NCI-H1092 (cell line): ENCODE measurements at places on chromosomes 6 and 20.

GRCh38 chr20:1631309-1632151 lies 11.7 kb upstream of the SIRPB1 start:
- DNase-seq, result no peak

DNA sequence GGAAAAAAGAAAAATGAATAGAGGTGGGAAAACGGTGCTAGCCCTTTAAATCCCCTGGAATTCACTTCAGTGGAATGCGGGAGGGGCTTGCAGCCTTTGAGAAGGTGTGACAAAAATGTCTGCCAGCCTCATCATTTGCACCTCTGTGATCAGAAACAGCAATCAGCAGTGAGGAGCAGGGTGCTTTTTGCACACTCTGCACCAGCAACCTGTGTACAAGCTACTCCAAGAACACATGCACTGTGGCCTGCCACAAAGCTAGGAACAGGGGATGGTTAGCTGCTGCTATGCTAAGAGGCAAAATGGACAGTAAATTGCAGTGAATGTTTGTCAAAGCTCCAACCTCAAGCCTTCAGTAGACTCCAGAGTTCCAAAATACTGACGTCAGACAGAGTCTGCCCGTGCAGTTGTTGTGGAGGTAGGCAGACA lies 29.7 kb downstream of the GINS1 start:
- no peak for DNase-seq

GRCh38 chr6:42771741-42772100 lies 10.1 kb upstream of the BICRAL start:
- DNase-seq, result no peak

DNA sequence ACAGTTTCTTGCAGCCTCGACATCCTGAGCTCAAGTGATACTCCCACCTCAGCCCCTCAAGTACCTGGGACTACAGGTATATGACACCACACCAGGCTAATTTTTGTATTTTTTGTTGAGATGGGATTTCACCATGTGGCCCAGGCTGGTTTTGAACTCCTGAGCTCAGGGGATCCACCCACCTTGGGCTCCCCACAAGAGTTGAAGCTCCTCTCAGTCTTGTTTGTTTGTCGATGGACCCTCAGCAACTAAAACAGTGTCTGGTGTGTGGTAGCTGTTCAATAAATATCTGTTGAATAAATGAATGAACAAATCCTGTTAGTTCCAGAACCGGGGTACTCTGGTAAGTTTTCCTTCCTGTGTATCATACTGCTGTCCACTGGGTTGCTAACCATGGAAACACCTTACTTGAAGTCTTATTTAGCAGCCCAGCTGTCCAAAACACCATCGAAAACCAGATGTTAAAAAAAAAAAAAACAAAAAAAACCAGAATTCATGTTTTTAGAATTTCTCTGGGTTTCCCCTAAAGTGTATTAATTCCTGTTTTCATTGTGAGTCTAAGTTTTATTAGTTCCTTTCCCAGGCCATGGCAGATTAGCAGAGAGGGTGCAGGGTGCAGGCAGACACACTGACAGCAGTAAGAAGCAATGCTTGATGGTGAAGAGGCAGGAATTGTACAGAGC lies 7.8 kb upstream of the EZR start:
- DNase-seq, result no peak

- DNase-seq, result no peak
Measured at GRCh38 chr6:7798751-7799150, 72.9 kb downstream of the BMP6 start.

- peak; percentile 44 for DNase-seq
Measured at GRCh38 chr6:53718597-53719460, 53.3 kb upstream of the KLHL31 start.

- no peak for DNase-seq
Measured at GRCh38 chr20:24501764-24502556, 32.5 kb downstream of the SYNDIG1 start.

GRCh38 chr6:42387336-42387735 lies 64.4 kb downstream of the TRERF1 start:
- no peak for DNase-seq

- peak; percentile 61 for DNase-seq
Measured at GRCh38 chr20:20492521-20493332, 124.8 kb downstream of the INSM1 start.

GRCh38 chr6:55696501-55696900 lies 117.5 kb upstream of the HMGCLL1 start:
- DNase-seq, result no peak

DNA sequence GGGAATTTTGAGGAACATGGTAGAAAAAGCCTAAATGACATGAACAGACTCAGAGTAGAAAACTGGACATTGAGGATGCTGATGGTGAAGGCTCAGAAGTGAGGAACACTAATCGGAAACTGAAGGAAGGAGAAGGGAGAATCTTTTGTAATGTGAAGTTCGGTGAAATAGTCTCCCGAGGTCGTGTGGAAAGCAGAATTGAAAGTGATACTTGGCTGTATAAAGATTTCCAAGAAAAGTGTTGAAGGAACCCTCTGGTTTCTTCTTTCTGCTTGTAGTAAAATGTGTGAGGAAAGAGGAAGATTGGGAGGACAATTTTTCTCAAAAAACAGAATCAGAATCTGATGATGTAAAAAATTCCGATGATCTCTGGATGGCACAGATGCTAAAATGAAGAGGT lies 115.4 kb downstream of the LAMP5 start:
- no peak for DNase-seq

- DNase-seq, result no peak
Measured at GRCh38 chr6:23940466-23940865, 185.5 kb upstream of the NRSN1 start.

DNA sequence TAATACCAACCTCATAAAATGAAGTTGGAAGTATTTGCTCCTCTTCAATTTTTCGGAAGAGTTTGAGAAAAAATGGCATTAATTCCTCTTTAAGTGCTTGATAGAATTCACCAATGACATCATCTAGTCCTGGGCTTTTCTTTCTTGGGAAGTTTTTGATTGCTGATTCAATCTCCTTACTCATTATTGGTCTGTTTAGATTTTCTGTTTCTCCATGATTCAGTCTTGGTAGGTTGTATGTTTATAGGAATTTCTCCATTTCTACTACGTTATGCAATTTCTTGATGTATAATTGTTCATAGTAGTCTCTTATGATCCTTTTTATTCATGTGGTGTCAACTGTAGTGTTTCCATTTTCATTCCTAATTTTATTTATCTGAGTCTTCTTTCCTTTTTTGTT lies 176.9 kb upstream of the PRND start:
- DNase-seq, result no peak

GRCh38 chr6:73509851-73510250 lies 11.0 kb downstream of the EEF1A1 start:
- no peak for DNase-seq

GRCh38 chr6:108655806-108656651 lies 95.3 kb downstream of the FOXO3 start:
- no peak for DNase-seq

- no peak for DNase-seq
Measured at GRCh38 chr20:23550227-23550626, 18.1 kb downstream of the CST9L start.

DNA sequence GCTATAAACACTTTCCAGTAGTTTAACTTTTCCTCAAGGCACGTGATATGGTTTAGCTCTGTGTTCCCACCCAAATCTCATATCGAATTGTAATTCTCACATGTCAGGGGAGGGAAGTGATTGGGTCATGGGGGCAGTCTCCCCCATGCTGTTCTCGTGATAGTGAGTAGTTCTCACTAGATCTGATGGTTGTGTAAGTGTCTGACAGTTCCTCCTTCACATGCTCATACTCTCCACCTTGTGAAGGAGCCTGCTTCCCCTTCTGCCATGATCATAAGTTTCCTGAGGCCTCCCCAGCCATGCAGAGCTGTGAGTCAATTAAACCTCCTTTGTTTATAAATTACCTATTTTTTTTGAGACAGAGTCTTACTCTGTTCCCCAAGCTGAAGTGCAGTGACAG lies 127.9 kb downstream of the DTNBP1 start:
- no peak for DNase-seq

DNA sequence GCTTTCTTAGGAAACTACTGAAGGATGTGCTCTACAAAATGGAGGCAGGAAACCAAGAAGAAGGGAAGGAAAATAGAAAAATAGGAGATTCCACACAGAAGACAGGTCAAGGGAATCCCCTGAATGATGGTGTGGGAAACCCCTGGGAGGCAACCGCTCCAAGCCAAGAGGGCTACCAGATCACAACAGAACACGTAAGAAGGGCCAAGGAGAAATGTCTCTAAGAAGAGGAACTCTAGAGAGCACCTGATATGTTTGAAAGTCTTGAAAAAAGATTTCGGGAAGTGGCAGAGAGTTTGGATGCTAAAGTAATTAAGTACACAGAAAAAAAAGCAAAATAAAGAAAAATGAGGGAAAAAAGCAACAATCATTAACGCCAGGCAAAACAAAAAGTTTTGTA lies 7.1 kb downstream of the KIF13A start:
- no peak for DNase-seq

GRCh38 chr20:42530855-42531448 lies 658.8 kb downstream of the PTPRT start:
- peak; percentile 17 for DNase-seq

GRCh38 chr6:33075568-33076405 lies at the start of gene HLA-DPB1:
TSS of gene HLA-DPB1 (plus strand) at chr6:33075990. CDS start at chr6:33076042, 52 bp downstream.
- no peak for DNase-seq

DNA sequence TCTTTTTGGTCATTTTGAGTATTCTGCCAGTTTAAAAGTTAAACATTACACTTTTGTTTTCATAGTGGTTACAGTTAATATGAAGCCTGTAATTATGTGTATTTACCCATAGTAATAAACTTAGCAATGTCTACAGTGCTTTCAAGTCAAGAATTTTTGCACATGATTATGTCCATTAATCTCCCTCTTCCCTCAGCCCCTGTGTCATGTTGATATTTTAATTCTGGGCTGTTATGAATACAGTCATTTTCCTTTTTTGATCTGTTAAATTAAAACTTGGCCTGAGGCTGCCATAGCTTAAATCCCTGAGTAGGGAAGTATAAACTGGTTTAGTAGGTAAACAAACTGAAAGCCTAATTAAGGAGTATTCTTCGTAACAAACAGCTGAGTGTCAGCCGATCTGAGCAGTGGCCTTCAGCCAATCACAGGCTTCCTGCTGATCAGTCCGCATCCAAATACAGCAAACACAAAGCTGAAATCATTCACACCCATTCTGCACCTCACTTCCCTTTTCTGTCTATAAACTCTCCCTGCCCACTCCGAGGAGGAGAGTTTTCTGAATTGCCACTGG lies 9.5 kb upstream of the SFT2D1 start:
- DNase-seq, result no peak

DNA sequence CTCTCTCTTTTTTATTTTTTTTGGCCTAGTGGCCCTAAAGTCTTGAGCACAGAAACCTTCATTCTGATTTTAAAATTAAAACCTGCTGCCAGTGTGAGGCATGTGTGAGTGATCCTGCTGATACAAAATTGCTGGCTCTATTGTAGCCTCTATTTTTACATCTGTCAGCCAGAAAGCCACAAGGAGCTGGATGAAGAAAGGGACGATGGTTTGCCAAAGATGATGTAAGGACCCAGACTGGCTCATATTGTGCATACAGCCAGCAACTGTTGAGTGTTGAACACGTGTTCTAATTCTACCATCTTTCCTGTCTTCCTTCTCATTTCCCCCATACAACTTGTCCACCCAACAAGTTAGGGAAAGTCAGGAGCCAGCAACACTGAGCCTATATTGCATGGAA lies 40.8 kb upstream of the ATXN1 start:
- DNase-seq, result no peak

GRCh38 chr6:136015531-136015930 lies 164.0 kb downstream of the PDE7B start:
- DNase-seq, result no peak

GRCh38 chr6:33271117-33271467 lies 584 bp downstream of the VPS52 start:
- no peak for DNase-seq

GRCh38 chr20:59925899-59926298 lies 7.5 kb downstream of the SYCP2 start:
- DNase-seq, result no peak

- DNase-seq, result no peak
Measured at GRCh38 chr20:19540392-19540791, 217.7 kb upstream of the RIN2 start.

- no peak for DNase-seq
Measured at GRCh38 chr6:35586542-35586941, 73.8 kb upstream of the TULP1 start.

DNA sequence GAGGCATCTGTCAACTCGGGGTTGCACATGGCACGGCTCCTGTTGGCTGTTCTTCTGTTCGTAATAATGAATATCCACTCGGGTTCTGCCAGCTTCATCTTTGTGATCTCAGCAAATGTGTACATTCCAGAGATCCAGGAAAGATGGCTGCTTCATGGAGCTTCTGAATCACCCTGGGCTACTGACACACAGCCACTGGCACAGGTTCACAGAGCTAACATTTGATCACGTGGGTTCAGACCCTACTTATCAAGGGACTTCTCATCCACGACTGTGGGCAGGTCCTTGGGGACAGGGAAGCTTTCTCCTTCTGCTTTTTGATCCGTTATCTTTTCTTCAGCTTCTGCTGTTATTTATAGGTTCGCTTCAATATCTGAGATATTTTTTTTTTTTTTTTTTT lies 18.1 kb downstream of the PPP1R3G start:
- DNase-seq, result no peak

DNA sequence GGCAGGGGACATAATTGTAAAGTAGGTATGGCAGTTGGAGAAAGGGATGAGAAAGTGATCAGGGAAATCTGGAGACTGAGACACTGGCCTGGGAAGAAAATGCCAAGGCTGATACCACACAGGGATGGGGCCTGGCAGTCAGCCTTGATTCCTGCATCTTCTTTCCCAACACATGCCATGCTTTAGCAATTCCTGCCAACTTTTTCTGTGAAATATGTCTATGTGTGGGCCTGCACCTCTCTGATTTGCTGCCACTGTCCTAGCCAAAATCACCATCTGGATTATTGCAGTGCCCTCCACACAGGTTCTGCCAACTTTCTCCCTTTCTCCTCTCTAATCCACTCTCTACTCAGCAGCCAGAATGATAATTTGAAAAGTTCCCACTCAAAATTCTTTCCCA lies 759.8 kb upstream of the CITED2 start:
- no peak for DNase-seq

- no peak for DNase-seq
Measured at GRCh38 chr6:43735642-43736199, 34.3 kb upstream of the VEGFA start.

GRCh38 chr6:156803353-156803752 lies 26.2 kb downstream of the ARID1B start:
- no peak for DNase-seq

DNA sequence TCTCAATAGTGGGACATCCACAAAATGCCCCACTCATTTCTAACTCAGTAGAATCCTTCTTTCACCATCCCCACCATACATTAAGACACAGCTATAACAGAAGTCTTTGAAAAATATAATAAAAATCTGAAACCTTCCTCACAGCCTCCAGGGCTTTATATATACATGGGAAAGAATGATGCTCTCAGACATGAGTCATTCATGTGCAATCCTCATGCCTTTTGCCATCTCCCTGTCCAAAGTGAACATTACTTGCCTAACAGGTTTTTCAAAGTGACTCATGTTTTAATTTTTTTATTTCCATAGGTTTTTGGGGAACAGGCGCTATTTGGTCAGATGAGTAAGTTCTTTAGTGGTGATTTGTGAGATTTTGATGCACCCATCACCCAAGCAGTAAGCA lies 162.7 kb downstream of the RALGAPA2 start:
- no peak for DNase-seq

GRCh38 chr6:40988634-40989033 lies 50.4 kb downstream of the UNC5CL start:
- DNase-seq, result no peak

GRCh38 chr20:10510216-10510615 lies 75.1 kb downstream of the SLX4IP start:
- DNase-seq, result no peak

GRCh38 chr20:9110365-9110764 lies 41.5 kb downstream of the PLCB4 start:
- DNase-seq, result no peak

- peak; percentile 19 for DNase-seq
Measured at GRCh38 chr20:41643504-41643938, 25.3 kb upstream of the CHD6 start.
